ENCODE measurements at places on chromosomes 13 and 19. TPM values are rescaled to one million over a fixed set of nuclear protein-coding genes. Genes with fewer than 3 reads are reported as not detected.

Gene GPR183
- total RNA-seq, result 25.3 TPM

Gene CGB1
- not detected for total RNA-seq

Gene THSD8
- total RNA-seq, result not detected

Gene GRIN2D
- total RNA-seq, result 0.91 TPM

Gene ATCAY
- total RNA-seq, result not detected

Gene UPF1
- 53.7 TPM for total RNA-seq

Gene COL4A2
- total RNA-seq, result 1,110 TPM

Data from aorta (tissue), 5 donors.